ENCODE measurements at places on chromosomes 1 and 21.
A peak's percentile ranks its signal among the peaks of the same experiment; 100 is the strongest.

DNA sequence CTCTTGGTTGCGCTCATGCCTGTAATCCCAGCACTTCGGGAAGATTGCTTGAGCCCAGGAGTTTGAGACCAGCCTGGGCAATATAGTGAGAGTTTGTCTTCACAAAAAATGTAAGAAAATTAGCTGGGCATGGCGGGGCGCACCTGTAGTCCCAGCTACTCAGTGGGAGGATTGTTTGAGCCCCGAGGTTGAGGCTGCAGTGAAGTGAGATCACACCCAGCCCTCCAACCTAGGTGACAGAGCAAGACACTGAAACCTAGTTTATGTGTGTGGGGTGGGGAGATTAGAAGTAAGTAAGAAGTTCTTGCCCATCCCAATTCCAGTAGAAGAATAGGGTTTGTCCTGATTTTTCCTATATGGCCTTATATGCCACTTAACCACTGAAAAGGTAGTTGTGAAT, 2.0 kb downstream of the RPL5 start:
- no peak for DNase-seq

- no peak for DNase-seq
These were observed 546 bp downstream of the SKI start for GRCh38 chr1:2228694-2229036.

- no peak for DNase-seq
These were observed 315.4 kb downstream of the MATN1 start for GRCh38 chr1:30407865-30408580.

- DNase-seq, result no peak
These were observed 4.8 kb downstream of the TCHH start for GRCh38 chr1:152110365-152110859.

DNA sequence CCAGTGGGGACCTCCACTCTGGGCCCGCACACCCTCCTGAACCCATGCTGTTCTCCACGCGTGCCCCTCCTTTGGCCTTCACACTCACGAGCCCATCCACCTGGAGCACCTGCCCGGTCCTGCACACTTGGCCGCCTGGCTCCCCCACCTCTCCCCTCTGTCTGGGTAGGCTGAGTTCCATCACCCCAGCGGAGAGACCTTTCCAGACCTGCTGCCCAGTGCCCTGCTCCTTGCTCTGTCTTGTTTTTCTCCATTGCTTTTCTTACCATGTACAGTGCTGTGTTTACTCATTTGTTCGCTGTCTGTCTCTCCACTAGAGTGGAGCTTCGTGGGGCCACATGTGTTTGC, 351.0 kb upstream of the VAMP3 start:
- no peak for DNase-seq

DNA sequence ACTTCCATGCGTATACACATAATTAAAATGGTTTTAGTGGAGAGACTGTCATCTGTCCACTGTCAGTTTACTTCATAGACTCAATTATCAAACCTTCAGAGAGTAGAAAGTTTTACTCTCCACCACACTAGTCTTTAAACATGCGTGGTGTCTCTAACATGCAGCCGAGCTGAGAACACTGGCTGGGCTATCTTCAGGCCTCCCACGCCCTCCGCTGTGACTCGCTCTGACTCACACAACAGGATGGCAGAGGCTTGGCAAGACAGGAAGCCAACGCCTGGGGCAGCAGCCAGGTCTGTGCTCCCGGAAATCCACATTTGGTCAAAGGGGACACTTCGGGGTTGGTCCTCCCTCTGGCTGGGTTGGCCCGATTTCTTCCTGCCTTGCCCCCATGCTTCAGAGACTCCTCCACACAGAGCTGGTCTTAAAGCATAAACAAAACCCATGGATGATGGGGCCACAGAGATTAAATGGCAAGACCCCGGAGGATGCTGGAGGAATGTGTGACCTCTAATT, 22.7 kb upstream of the IFNGR2 start:
- DNase-seq, result peak; percentile 89

- DNase-seq, result no peak
These were observed 23.4 kb downstream of the CNIH3 start for GRCh38 chr1:224639426-224639975.

DNA sequence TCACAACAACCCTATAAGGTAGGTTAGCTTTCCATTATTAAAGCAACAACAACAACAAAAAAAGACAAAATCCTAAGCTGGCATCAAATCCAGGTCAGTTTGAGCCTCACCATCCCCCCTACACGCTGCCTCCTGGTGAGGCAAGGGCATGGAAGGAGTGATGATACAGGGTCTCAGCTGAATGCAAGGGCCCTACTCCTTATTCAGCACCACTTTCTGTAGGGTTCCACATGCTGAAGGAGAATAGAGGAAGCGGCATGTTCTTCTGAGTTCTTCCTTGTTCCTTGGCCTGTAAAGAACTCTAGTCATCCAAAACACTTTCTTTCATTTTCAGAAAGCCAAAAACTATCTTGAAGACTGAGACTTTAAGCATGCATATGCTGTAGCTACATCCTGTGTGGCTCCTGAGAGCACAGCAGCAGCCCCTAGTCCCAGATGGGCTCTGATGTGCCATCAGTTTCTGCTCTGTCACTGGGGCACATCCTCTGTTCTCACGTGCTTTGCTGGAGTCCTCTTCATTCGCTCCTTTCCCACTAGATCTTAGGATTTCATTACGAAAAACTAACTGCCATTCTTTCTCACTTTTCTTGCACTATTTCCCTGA, 6.2 kb downstream of the ILDR2 start:
- no peak for DNase-seq

DNA sequence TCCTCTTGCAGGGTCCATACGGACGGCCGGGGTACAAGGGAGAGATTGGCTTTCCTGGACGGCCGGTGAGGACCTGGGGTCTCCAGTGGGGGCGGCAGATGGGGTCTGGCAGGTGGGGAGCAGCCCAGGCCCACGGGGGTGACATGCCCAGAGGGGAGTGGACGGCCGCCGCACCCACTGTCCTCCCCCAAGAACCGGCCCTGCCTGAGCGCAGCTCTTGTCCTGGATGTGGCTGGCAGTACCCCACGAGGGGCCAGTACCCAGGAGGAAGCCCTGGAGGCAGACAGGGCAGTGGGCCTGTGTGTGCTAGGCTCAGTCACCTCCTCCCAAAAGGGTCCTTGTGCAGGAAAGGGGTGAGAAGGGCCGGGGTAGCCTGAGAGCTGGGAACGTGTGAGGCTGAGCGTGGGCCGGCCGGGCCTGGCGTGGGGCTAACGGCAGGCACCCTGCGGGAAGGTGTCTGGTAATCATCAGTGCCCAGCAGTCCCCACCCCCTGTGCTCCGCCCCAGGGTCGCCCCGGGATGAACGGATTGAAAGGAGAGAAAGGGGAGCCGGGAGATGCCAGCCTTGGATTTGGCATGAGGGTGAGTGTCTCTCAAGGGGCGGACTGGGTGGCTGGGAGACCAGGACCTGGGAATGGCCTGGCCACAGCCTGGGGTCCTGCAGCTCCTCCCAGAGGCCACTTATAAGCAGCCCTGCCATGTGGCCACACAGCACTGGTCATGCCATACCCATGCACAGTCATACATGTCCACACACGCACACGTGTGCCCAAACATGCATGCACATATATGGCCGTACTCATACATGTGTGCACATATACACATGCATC, 47.2 kb downstream of the SLC19A1 start:
- no peak for DNase-seq

- no peak for DNase-seq
These were observed 1.4 kb downstream of the PBXIP1 start for GRCh38 chr1:154954541-154954940.

DNA sequence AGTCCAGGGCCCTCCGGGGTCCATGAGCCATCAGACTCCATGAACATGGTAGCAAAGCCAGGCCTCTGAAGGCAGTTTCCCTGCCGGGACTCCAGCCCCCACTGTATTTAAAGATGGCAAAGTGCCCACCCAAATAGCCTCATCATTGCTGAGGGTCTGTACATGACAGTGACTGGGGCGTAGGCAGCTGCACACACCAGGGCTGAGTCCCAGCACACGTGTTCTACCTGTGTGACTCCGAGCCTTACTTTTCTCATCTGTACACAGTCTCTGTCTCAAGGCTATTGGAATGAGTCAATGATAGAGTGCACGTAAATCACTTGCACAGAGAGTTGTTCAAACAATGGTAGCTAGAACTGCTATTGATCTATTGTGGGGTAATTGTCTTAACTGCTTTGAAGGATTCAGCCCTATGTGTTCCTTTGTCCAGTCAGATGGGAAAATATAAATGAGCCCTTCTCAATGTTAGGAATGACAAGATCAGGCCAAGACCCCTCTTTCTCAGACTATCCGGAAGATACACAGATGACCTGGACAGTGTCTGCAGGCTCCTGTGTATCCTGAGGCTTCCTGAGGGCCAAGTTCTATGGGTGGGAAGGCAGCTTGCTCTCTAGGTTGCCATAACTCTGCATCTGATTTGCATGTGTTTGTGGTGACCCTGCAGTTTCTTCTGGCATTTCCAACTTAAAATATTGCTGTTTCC, 48.9 kb downstream of the RASSF5 start:
- no peak for DNase-seq
